Inflammatory macrophage treated with lipopolysaccharide for 1 hour (primary cell): ENCODE measurements at places on chromosomes 6 and 20.

DNA sequence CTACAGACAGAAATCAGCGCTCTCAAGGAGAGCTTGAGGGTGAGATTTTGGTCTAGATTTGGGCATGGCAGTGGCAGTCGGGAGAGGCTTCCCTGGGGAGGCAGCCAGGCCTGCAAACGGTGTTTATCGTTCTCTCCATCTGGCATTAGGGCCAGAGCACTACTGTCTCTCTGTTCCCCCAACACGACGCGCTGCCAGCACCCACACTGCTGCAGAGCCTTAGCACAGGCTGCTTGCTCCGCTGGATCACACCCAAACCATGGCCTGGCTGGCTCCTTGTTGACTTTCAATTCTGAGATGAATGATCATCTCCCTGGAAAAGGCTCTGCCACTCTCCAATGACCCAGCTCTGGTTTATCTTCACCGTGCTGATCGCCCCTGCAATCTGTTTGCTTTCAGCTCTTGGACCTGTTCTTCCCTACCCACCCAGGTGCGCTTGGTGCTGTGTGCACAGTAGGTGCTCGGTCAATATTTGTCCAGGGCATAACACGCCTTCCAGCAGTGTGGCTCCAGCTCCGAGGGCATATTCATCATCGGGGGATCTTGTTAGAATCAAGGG, 106.1 kb downstream of the TFAP2C start:
- no peak for DNase-seq

DNA sequence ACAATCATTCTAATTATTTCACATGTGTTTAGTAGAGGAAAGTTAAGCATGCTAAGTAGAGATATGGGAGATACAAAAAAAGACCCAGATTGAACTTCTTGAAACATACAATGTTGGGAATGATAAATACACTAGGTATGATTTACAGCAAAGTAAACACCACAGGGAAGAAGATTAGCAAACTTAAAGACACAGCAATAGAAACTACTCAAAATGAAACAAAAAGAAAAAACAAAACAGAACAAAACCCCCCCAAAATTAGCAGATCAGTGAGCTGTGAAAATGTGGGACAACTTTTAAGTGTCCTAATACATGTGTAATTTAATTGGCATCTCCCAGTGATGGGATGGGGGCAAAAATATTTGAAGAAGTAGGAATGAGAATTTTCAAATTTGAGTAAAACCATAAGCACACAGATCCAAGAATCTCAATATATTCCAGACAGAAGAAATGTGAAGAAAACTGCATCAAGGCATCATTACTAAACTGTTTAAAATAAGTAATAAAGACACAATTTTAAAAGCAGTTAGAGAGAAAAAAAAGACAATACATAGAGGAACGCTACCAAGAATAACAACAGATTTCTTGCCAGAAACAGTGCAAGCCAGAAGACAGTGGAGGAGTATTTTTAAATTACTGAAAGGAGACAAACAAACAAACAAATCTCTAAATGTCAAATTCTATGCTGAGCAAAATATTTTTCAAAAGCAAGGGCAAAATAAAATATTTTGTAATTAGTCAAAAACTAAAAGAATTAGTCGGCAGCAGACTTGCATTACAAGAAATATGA, 473.7 kb downstream of the QKI start:
- DNase-seq = no peak

- DNase-seq = no peak
These were observed 4.9 kb downstream of the TUBB1 start for GRCh38 chr20:59024111-59024530.

- no peak for DNase-seq
These were observed 41.2 kb downstream of the TMEM14A start for GRCh38 chr6:52712136-52712535.

DNA sequence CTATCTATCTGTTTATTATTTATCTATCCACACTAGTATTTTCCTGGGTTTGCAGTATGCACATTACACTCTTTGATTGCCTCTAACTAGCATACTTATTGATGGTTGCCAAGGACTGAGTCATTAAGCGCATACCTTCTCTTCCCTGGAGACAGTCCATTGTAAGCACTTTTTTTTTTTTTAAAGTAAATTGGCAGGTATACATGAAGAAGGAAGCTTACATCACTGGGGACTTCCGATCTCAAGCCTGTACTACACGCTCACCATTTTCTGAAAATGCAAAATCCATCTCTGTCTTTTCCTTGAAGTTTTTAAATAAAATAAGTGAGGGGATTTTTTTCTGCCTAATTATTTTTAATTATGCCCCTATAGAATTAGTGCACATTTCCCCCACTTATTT, 63.5 kb downstream of the HMGN3 start:
- no peak for DNase-seq

- DNase-seq = no peak
These were observed 134.3 kb downstream of the KIF6 start for GRCh38 chr6:39590871-39591393.

GRCh38 chr20:32332614-32333013, 25.5 kb upstream of the ASXL1 start:
- peak; percentile 94 for DNase-seq

GRCh38 chr6:28401172-28401571, 1.6 kb upstream of the ZSCAN12 start:
- no peak for DNase-seq
